ENCODE measurements at places on chromosomes 6 and 20.

GRCh38 chr6:121503589-121503991, 68.1 kb downstream of the GJA1 start:
- peak; percentile 18 for DNase-seq

DNA sequence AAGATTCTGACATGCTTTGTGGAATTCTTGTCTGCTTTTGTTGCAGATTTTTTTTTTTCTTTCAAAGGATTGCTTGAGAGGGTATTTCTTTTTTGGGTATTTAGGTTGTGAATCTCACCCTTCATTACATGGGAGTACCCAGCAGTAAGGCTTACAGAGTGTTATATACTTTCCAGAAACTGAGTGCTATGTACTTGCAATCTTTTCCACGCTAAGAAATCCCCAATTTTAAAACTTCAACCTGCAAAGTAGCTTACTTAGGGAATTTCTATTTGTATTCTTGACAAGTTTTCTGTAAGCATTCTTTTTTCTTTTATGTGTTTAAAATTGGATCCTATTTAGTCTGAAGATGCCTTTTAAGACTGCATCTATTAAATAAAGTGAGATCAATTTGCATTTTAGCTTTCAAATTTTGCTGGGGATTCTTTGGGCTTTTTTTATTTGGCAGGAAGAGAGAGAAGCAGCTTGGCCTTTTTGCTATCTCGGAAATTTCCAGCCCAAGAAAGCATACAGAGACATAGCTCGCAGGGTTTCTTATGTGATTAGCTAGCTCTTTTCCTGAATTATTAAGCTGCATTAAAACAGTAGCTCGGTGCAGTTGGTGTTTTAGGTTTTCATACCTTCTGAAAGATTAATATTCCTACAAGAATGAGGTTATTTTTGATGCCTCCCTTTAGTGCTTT, 42.6 kb downstream of the KCNS1 start:
- no peak for DNase-seq

- no peak for DNase-seq
Measured at GRCh38 chr6:150765067-150765764, 100.3 kb upstream of the MTHFD1L start.

- DNase-seq, result no peak
Measured at GRCh38 chr20:4164246-4164645, 148.9 kb upstream of the RNF24 start.
